Lower lobe of right lung (tissue), 2 donors: ENCODE measurements at places on chromosomes 6 and 20. TPM values are rescaled to one million over a fixed set of nuclear protein-coding genes. Genes with fewer than 3 reads are reported as not detected.

- no peak overlapping the region for H3K27ac ChIP-seq
- no peaks in the 10 kb centered on the region for H3K36me3 ChIP-seq
- no peak for DNase-seq
- no peaks in the 10 kb centered on the region for H3K4me1 ChIP-seq
These were observed 119.4 kb downstream of the AIG1 start for GRCh38 chr6:143179901-143180612.

DNA sequence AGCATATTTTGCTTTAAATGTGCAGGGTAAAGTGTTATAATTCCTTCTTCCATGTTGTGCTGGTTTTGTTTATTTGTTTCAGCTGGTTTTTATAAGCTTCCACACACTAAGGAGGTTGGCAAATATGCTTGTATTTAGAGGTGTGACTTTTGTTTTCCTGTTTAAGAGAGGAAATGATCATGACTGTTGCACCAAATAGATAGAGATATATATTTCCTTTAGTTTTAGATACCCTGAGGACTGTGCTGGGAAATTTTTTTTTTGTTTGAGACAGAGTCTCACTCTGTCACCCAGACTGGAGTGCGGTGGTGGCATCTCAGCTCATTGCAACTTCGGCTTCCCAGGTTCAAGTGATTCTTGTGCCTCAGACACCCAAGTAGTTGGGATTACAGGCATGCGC is 5.8 kb downstream of the TBPL1 start:
- no peak overlapping the region for H3K27ac ChIP-seq
- no peak for DNase-seq
- H3K4me1 ChIP-seq: peaks cover 34% of the 10 kb centered on the region
- no peaks in the 10 kb centered on the region for H3K36me3 ChIP-seq
- H3K27me3 ChIP-seq: no peaks in the 10 kb centered on the region
- no peak overlapping the region for H3K4me3 ChIP-seq

Gene WFDC12
- total RNA-seq: 3.9 TPM

DNA sequence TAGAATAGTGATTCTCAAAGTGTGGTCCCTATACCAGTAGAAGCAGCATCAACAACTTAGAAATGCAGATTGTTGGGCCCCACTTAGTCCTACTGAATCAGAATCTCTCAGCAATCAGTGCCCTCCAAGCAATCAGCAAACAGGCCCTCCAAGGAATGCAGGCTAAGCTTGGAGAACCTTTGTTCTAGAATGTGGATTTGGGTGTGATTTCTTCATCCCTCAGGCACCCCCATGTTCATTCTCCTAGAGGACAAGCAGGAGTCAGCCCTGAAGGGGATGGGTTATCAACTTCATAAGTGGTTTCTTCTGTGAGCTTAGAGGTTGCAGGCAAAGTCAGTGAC is 40.5 kb upstream of the TAF8 start:
- H3K4me3 ChIP-seq: no peak overlapping the region
- H3K4me1 ChIP-seq: peaks cover 46% of the 10 kb centered on the region
- H3K36me3 ChIP-seq: peaks cover 19% of the 10 kb centered on the region
- H3K27ac ChIP-seq: no peak overlapping the region
- no peaks in the 10 kb centered on the region for H3K27me3 ChIP-seq

DNA sequence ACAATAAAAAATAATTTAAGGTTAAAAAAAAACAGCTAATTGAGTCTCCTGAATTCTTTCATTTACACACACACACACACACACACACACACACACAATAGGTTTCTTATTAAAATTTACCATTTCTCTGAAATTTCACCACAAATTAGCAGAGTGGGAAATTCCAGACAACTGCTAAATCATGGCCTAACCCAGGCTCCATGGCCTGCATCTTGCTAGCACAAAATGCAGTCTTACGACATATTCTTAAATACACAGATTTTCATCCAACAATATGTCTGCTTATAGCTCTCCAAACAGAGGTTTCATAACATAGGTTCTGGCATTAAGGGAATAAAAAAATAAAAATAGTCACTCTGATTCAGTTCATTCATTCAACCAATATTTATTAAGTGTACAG is 46.9 kb downstream of the SOD2 start:
- H3K27me3 ChIP-seq: no peaks in the 10 kb centered on the region
- DNase-seq: no peak
- H3K36me3 ChIP-seq: no peaks in the 10 kb centered on the region

DNA sequence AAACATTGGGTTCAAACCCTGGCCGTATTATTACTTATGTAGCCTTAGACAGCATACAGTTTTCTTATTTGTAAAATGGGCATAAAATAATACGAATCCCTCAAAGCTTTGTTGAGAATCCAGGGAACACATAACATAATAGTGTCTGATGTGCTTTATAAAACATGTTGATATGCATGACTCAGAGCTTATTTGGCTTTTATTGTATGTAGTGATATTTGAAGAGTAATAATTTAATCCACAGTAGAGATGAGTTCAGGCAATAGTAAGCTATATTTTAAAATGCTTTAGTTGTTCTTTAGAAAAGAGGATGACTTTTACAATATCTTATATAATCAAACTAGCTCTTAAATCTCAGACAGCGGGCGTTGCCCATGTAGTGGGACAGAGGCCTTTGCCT is 176.4 kb downstream of the SIM1 start:
- no peaks in the 10 kb centered on the region for H3K4me1 ChIP-seq
- no peak for DNase-seq
- no peak overlapping the region for H3K4me3 ChIP-seq
